ENCODE measurements at places on chromosomes 6 and 20.

DNA sequence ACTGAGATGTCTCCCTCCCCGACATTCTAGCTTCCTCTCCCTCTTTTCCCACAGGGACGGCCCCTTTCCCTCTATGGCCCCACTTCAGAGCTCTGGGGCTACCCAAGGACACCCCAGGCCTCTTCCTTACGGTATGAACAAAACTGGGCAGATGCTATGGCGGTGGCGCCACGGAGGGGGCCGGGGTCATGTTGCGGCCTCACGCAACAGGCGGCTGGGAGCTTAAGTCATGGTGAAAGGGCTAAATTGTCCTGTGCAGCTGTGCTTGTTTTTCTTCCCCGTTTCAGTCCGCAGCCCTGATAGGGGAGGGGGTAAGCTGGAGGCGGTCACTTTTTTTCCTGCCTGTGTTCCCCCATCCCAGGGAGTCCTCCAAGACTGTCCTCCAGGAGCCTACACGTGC, 17.6 kb upstream of the KIAA1755 start:
- no peak for DNase-seq

DNA sequence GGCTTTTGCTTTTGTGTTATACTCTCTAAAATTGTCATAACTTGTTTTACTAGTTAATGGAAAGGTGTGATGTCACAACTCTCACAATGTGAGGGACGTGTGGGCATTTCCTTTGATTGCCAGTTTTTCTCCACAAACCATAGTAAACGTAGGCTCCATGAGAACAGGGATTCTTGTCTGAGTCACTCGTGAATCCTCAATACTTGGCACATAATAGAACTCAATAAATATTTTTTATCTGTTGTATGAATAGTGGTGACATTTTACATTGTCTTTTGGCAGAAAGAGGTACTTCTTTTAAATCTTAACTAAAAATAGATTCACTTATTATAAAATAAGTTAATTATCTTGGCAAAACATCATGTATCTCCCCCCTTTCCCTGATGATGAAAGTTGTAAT, 69.0 kb upstream of the CNKSR3 start:
- no peak for DNase-seq

DNA sequence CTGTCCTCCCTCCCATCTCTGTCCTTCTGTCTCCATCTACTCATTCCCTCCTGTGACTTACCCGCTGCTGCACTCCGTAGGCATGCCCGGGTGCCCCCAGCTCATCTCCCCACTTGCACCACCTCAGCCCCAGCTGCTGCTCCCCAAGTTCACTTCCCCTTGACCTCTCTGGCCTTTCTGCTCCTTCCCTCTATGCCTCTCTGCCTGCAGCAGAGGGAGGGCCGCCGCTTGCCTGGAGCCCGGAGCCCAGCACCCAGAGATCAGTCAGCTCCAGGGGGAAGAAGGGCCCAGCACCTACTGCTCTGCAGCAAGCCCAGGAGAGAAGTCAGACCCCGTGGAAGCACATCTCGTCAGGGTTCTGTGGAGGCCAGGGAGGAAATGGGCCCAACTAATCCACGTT, 97.4 kb downstream of the LRFN2 start:
- DNase-seq: no peak

DNA sequence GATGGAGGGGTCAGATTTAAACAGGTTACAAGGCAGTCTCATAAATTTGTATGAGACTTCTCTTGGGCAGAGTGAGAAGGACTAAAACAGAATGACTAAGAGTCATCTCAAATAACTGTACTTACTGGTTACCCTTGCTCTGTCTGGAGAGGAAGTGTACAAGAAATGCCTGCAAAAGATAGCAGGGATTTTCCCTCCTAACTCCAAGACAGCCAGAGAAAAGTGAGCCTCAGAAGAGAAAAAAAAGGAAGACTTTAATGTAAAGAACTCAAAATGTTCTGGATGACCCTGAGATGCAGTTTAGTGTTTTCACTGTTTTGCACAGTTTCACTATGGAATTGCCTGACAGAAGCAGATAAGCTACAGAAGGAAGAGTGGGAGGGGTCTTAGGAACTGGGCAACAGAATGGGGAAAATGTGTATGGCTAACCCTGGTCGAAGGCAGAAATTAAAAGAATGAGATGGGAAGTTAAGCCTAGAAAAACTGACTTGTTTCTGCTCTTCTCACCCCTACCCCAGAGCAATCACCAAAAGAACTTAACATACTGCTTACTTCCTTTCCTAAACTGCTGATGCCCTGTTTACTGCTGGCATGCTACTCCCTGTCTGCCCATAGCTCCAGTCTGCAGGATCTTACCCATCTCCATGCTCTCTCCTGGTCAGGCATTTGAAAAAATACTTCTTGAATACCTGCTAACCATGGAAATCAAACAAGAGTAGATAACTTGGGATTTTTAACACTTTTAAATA, 98.1 kb upstream of the MARCKS start:
- no peak for DNase-seq

DNA sequence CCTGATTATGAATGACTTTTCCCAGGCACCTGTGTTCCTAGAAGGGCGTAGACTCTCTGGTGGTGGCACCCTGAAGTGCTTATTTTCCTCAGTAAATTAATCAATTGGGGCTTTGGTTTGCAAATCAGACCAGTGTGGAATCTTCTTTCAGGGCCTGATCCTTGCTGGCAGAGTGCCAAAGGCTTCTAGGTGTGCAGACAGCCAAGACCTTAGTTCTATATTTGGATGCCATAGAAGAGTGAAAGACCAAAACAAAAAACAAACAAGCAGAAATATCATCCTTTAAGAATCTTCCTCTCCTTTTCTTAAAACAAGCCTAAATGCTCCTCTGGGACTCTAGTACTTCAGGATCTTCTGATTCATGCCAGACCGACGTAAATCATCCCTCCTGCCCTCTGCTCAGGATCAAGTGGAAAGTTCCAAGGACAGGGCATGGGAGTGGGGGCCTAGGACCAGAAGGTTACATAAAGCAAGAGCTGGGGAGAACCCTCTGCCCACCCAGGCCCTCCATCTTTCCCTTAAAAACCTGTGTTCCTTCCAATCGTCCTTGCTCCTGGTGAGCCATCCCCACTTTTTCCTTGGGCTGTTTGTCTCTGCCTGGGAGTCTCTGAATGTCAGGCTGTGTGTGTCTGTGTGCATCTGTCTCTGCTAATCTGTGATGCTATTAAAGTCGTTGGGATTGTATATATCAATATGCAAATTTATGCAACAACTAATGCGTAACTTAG, 70.5 kb upstream of the MYLIP start:
- DNase-seq: no peak

- DNase-seq: no peak
Measured at GRCh38 chr6:74041420-74041819, 345.4 kb downstream of the CD109 start.

DNA sequence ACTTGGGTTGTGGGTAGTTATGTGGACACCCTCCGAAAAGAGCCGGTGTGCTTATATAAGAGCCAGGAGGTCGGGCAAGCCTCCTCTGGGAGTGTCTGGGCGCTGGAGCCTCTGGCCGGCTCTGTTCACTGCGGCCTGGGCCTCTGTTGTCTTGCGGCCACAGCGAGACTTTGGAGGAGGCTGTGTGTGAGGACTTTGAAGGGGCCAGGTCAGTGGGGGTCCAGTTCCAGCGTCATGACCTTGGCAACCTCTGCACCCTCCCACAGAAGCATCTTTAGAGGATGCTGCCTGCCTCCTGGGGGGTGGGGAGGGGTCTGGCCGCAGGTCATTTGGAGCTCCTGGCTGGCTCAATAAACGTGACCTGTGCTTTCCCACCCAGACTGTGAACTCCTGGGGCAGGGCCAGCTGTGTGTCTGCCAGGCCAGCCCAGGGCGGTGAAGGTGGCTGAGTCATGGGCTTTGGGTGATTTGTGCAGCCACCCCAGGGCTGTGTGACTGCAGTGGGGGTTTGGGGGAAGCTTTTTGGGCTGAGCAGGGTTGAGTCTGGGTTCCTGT, 1.2 kb downstream of the TCEA2 start:
- no peak for DNase-seq

DNA sequence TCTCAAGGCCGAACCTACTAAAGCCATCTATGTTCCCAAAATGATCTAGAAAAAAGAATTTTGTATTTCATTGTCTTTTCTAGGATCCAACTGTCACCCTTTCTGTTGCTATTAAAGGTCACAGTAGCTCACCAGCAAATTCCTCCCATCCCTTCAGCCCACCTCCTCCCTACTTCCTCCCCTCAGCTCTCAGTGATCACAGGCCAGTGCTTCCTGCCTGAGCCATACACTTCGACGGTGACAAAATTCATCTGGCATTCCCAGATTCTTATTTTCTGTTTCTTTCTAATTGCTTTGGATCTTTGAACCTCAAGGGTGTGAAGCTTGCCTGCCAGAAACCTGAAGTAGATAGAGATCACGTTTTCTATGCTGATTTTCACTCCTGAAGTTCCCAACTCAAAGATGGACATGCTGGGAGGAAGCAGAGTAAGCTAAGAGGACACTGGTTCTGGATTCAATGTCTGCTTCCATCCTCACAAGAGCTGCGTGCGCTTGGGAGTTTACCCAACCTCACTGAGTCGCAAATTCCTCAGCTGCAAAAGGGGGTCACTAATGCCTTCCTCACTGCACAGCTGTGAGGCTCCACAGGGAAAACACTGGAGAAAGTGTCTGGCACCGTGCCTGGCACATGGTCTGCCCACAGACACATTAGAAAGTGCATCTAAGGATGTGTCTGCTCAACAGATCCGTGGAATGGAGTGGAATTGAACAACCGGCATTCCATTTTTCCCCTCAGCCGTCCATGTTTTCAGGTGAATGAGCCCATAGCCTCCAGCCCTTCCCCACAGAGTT, 34.5 kb downstream of the MDGA1 start:
- no peak for DNase-seq

DNA sequence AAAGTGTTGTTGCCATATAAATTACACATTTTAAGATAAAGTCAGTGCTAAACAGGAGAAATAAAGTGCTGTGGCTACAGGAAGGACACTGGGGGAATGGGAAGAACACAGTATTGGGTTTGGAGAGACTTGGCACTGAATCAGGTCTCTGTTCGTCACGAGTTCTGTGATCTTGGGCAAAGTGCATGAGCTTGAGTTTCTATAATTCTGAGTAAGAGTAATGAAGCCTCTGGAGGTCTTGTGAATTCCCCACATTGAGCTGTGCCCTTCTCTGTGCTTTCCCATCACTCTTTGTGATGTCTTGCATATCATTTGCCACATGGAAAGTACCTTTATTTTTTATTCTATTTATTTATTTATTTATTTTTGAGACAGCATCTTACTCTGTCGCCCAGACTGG, 16.8 kb upstream of the EEF1A1 start:
- no peak for DNase-seq

DNA sequence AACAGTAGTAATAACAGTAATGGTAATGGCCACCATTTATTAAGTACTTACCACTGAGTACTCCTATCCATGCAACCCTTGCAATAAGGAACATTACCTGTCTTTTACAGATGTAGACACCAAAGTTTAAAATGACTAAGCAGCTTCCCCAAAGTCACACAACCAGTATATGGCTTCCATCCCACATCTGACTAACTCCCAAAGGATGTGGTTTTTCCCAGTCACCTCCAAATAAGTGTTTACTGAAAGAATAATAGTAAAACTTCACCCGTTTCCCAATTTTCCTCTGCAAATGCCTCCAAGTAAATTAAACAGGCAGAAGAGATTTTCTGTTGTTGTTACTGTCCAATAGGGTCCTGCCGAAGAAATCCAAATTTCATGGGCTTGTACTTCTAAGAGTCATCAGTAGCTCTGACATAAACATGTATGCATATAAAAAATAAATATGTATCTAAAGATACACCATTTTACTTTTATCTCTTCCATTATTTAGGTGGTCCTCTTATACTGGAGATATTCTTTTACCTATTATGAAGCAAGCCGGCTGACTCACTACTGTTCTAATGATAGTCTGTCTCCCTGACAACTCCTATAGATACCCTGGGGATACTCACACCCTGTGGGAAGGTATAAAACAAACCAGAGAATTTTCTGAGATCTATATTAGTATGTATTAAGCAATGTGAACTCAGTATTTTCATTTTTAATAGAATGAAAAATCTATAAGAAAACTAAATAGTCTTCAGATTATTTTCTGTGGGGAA, 77.9 kb upstream of the ID4 start:
- no peak for DNase-seq

DNA sequence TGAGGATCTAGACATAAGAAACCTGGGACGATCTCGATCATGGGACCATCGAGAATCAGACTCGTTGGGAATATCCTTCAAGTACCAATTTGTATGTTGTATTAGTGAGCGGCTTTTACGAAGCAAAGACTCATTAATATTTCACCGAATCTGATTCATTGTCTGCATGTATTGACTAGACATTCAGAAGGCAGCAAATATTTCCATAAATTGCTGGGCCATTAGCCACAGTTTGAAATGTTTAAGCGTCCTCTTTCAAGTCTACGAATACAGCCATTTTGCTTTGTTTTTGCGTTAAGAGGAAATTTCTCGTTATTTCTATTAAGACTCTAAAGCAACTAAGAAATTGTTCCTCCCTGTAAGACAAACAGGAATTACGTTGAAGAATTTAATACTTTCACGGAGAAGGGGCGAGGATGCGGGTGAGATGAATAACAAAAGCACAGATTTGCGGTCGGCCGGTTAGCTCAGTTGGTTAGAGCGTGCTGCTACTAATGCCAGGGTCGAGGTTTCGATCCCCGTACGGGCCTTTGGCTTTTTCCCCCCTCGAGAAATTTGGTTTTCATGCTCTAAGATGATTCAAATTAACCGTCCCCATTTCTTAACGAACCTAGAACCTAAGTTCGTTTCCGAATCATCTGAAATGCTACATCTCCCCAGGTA, 18.5 kb downstream of the POM121L2 start:
- no peak for DNase-seq

GRCh38 chr6:4635666-4636065, 140.5 kb upstream of the CDYL start:
- DNase-seq: no peak

DNA sequence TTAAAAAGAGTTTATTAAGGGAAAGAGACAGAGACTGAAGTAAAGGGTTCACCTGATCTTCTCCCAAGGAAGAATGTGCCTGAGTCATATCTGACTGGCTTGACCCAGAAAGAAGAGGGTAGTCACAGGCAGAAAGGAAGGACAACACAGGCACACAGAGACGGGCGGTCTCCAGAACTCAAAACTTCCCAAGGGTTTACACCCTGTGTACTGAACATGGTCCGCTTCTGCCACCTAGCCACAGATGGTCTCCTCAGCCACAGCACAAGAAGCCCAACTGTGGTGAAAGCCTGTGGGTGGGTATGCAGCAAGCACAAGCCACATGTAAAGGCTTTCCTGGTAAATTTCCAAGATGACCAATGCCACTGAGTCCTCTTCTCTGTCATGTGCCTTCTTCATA, 17.2 kb downstream of the UNC5CL start:
- DNase-seq: no peak
